NCI-H146 (cell line): ENCODE measurements at places on chromosomes 7 and 10.

GRCh38 chr7:114522081-114522480 is 107.5 kb downstream of the FOXP2 start:
- no peak for DNase-seq

GRCh38 chr10:110601581-110601980 is 34.1 kb downstream of the SMC3 start:
- no peak for DNase-seq

- no peak for DNase-seq
These were observed 44.9 kb upstream of the ZNF32 start for GRCh38 chr10:43693602-43694001.

GRCh38 chr10:103915796-103916195 is 2.2 kb downstream of the STN1 start:
- DNase-seq = no peak

- no peak for DNase-seq
These were observed 5.7 kb upstream of the ZNF503 start for GRCh38 chr10:75407224-75407712.

DNA sequence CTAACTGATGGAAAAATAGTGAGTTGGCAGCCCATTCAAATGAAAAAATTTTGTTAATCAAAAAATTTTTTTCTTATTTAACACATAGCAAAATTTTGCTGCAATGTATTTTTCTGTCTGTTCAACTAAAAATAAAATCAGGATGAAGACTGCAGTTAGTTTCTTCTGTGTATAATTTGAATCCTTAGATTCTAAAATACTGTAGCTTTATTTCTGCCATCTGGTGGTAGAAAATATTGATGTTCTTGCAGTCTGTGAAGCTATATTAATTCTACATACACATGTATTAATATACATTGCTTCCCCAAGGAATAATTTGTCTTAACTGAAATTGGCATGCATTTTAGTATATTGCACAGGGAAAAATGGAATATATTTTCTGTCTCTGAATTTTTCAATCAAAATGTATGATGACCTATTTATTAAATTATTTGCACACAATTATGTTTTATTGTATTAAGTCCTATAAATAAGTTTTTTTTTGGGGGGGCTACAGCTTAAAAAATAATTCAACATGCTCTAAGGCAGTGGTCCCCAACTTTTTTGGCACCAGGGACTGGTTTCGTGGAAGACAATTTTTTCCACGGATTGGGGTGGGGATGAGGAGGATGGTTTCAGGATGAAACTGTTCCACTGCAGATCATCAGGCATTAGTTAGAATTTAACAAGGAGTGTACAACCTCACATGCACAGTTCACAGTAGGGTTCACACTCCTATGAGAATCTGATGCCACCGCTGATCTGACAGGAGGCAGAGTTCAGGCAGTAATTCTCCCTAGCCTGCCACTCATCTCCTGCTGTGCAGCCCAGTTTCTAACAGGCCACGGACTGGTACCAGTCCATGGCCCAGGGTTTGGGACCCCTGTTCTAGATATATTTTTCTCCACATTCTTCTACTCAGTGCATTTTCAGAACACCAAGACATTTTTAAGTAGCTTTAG is 119.4 kb downstream of the GNAT3 start:
- DNase-seq = peak; percentile 7

- DNase-seq = no peak
These were observed 60.5 kb downstream of the CCNY start for GRCh38 chr10:35396560-35397434.

DNA sequence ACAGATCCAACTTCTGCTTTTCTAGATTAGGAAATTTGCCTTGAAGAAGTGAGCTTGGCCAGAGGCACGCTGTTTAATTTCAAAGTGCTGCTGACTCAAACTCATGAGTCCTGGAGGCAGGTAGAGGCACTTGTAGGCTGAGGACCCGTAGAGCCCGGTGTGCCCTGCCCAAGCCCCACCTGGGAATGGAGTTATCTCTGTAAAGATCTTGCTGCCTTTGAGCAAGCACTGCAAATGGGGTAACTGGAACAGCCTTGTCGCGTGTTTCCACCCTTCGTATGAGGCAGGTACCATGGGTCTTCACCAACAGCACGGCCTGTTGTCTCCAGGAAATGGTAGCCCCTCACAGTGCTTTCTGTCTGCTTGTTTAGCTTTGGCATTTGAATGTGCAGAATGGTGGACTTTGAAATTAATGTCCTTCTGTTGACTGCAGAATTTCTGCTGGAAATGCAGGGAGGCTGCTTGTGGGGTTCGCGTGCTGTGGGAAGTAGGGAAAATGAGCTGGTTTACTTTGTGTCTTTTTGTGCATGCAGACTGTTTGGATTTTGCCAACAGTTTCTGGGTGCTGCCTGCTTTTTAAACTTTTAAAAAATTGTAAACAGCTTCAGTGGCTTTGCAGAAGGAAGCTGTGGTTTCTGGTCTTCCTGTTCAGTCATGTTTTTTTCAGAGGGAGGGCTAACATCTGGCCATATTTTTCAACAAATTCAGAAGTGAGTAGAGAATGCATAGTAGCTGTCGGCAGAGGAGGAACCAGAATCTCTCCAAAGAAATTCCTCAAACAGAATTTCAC is 27.2 kb downstream of the CCM2 start:
- DNase-seq = no peak

- no peak for DNase-seq
These were observed 29.6 kb downstream of the CHAT start for GRCh38 chr10:49643241-49644034.

DNA sequence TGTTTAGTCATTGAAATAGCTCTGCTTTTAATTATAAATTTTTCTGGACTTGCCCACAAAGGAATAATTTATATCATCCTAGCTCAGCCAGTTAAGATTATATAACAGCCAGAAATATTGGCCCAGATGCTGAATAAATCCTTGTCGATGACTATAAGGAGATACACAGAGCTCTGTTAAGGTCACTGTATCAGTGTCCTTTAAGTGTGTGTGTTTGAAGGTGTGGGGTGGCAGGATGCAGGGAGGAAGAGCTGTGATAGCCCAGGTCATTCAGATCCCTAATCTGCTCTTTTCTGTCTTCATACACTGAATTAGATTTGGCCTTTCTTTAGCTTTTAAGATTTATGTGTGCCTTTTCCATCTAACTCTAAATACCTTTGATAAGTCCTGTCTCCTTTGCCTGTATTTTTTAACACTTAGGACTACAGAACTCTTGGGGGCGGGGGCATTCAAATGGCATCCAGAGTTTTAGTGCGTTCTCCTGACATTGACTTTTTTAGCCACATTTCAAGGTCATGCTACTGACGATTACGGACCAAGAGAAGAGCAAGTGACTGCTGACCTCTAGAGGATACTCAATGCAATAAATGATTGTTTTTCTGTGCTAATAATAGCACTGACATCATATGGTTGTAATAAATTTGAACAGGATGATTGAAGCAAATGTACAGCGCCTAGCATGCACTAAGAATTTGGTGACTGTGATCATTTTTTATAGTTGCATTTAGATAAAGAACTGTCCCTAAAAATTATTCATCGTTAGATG is 172.3 kb downstream of the CACNB2 start:
- DNase-seq = peak; percentile 59

DNA sequence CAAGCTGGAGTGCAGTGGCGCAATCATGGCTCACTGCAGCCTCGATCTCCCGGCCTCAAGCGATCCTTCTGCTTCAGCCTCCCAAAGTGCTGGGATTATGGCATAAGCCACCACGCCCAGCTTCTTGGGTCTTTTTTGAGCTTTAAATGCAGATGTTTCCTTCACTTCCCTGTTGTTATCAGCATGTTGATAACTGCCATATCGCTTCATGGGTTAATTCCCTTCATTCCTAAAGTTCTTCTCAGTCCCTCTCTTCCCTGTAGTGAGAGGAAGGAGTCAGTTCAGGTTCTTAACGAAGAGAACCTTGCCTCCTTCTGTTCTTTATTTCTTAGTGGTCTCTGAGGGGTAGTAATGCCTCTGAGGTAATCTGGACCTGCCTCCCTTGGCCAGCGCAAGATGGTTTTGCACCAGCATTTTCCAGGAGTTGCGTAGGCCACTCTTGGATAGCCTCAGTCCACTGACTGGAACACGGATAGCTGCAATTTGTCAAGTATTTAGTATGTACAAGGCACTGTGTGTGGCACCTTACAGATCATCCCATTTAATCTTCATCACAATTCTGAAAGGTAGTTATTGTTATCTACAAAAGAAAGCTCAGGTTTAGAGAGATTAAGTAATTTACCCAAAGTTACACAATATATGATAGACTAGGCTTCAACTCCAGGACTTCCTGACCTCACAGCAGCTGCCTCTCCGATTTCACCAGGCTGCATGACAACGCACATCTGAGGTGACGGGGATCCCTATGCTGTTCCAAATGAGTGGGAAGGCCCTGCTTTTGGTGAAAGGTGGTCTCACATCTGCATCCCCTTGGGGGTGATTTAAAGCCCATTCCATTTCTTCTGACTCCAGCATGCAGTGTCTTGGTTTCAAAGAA is 60.5 kb downstream of the GATA3 start:
- no peak for DNase-seq

- DNase-seq = no peak
These were observed 198.6 kb downstream of the HECW1 start for GRCh38 chr7:43311052-43311451.

- DNase-seq = no peak
These were observed 750.1 kb upstream of the SORCS1 start for GRCh38 chr10:107914450-107915214.

GRCh38 chr7:11706666-11707605 is 125.1 kb downstream of the THSD7A start:
- DNase-seq = no peak

DNA sequence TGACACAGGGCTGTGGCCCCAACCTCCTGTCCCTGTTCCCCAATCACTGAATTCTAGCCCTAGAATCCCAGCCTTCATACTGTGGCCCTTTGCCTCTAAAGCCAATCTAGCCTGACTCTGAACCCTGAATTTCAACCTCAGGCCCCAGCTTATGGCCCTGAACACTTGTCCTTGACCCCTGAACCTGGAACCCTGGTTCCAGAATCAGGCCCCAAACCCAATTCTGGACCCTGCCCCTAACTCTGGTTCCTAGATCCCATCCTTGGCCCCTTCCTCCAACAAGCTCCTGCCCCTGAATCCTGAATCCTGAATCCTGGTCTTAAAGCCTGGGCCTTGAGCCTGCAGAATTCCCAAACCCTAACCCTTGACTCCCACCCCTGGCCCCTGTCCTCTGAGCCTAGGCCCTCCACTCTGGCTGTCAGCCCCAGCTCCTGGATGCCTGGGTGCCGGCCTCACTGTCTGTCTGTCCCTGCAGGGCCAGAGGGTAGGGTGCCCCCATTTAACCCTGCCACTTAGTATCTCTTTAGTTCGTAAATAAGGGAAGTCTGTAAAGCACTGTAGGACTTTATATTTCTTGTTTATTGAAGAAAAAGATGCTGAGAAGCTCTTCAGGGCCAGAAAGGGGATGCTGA is 1.3 kb downstream of the INPP5A start:
- DNase-seq = no peak

DNA sequence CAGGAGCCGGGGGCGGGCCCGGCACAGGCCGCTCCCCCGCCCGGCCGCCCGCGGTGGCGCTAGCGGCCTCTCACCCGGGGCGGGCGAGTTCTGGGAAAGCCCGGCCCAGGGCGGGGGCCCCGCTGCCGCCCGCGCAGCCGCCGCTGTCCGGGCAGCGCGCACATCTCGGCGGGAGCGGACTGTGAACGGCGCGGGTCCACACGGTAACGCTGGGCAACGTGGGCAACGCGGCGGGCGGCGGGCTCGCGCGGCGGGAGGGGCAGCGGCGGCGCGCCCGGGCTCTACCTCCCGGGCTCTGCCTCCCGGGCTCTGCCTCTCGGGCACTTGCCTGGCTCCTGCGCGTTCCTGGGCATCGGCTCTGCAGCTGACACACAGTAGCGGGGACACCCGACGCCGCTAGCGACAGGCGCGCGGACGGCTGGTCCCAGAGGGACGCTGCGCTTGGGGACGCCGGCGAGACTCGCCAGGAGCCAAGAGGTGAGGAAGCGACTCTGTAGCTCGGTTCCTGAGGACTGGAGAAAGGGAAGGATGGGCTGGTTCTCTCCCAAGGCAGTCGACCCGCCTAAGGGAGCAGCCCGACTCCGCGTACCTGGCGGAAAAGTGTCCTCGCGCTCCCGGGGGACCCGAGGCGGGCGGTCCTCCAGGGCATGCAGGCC is at the start of gene PLCE1:
Gene PLCE1, plus strand, starts transcription at position 150 of the 656 bp plus-strand sequence. CDS start 37,116 bp downstream, outside the sequence.
- peak; percentile 86 for DNase-seq

GRCh38 chr7:22732556-22733126 is 5.6 kb downstream of the IL6 start:
- peak; percentile 34 for DNase-seq

- DNase-seq = no peak
These were observed 26.1 kb upstream of the GRID1 start for GRCh38 chr10:86392723-86393094.

- no peak for DNase-seq
These were observed 551.8 kb downstream of the SORCS3 start for GRCh38 chr10:105192861-105193260.

- peak; percentile 16 for DNase-seq
These were observed 711 bp downstream of the KIF20B start for GRCh38 chr10:89702121-89702480.

- no peak for DNase-seq
These were observed 45.1 kb downstream of the RPS24 start for GRCh38 chr10:78078539-78079330.

- DNase-seq = no peak
These were observed 89.5 kb upstream of the PIK3CG start for GRCh38 chr7:106775552-106775936.

DNA sequence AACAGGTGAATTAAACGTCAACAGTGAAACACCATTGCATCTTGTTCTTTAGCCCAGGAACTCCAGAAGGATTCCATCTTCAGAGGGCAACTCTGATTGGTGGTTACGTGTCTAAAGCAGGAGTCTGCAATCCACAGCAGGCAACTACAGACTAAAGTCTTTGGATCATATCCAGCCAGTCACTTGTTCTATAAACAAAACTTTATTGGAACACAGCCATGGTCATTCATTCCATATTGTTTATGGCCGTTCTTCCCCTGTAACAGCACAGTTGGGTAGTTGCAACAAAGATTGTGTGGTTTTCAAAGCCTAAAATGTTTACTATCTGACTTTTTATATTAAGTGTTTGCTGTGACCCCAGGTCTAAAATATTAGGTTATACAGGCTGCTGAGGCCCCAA is 94.7 kb upstream of the IMMP2L start:
- DNase-seq = no peak

DNA sequence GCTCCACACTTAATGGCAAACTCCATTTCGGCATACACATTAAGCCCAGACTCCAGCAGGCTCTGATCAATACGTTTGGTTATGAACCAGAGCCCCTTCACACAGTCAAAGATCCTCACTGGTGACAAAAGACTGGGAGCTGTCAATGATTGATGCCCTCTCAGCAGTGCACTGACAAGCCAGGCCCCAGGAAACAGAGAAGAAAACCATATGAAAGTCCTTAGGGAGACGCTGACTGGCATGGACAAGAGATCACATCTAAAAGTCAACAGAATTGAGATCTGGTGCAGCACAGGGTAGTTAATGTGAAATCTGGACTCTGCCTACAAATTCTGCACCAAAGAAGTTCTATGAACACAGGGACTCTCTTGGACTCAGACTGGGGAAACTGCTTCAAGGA is 600.9 kb upstream of the NRP1 start:
- DNase-seq = peak; percentile 3

- no peak for DNase-seq
These were observed 1.8 kb upstream of the CLCN1 start for GRCh38 chr7:143314127-143314526.
